ENCODE measurements at places on chromosomes 11 and 22.

GRCh38 chr11:38330578-38330977, 1732.5 kb upstream of the RAG2 start:
- DNase-seq = no peak

DNA sequence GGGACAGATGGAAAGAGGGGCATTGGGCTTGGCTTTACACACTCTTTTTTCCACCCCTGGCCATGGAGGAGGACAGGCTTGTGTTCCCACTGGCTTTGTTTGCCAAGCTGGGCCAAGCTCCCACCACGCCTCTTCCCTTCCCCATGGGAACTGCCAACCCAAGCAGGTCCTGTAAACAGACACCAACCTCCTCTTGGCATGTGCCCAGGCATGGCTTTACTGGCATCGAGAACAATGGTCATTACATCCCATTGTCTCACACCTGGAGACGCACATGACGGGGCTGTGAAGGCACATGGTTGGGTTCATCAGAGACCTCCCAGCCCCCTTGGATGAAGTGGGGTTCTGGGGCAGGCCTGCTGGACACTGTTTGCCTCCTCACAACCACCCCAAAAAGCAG, 11.7 kb downstream of the SEC14L3 start:
- DNase-seq = no peak

DNA sequence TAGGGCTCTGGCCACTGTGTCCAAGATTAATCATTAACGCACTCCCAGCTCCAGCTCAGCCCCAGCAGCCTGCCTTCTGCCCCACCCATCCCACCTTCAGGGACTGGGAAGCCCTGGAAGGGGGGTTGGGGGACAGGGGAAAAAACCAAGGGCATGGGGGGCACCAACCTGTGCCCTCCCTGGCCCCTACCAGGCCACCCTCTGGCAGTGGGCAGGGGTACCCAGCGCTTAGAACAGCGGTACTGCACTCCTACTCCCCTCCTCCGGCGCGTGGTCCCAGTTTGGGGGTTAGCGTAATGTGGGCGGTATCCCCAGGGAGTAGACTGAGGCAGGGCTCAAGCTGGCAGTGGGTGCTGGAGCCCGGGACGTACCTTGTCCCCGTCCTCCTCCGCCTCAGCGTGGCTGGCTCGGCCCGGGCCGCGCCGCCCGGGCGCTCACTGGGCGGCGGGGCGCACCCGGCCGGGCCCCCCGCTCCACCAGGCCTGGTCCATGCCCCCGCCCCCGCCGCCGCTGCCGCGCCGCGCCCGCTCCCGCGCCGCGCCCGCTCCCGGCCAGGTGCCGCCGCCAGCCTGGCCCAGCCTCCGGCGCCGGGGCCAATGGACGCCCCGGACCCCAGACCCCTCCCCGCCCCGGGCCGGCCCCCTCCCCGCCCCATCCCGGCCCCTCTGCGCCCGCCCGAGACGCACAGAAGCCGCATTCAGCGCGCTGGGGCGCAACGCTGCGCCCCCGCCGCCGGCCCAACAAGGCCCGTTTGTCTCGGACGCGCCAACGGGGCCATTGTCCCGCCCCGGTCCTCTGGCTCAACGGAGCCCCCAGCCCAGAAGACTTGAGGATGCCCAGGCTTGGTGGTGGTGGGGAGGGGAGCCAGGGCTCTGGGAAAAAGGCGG, at the start of gene GAL3ST1:
TSS of gene GAL3ST1 (minus strand) at position 571 of the 887 bp plus-strand sequence. CDS start 17,273 bp downstream, outside the sequence.
- peak; percentile 95 for DNase-seq

GRCh38 chr11:44333271-44334218, 23.6 kb upstream of the ALX4 start:
- DNase-seq = no peak

DNA sequence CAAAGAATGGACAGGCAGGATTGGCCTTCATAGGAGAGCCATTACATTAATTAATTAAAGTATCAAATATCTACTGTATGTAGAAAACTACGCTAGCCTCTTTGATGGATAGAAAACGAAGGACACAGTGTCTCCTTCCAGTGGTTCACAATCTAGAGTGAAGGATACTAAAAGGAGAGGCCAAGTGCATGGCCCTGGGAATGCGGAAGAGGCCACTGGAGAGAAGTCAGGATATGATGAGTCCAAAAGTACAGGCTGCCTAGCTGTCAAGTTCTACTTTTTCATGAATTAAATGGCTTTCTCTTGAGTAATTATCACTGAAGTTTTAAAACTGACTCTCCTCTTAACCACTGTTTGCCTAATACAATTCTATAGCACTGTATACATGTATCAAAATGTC, 41.9 kb downstream of the ATG16L2 start:
- no peak for DNase-seq

DNA sequence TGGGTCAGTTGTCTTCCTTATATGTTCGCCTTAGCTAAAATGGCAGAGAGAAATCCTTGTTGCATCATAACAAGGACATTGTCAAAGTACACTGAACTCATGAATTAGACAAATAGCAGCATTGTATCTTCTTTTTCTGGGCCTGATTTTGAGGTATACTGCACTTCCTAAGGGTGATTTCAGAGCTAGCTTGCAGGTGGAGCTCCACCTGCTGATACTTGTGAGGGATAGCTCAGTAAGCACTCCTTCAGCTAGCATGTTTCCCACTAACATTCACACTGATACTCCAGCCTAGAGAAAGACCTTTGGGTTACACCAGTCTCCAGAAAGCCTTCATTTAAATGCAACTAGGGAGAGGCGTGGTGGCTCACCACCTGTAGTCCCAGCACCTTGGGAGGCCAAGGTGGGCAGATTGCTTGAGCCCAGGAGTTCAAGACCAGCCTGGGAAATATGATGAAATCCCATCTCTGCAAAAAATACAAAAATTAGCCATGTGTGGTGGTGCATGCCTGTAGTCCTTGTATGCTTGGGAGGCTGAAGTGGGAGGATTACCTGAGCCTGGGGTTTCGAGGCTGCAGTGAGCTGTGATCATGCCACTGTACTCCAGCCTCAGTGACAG, 29.8 kb downstream of the JAM3 start:
- no peak for DNase-seq

DNA sequence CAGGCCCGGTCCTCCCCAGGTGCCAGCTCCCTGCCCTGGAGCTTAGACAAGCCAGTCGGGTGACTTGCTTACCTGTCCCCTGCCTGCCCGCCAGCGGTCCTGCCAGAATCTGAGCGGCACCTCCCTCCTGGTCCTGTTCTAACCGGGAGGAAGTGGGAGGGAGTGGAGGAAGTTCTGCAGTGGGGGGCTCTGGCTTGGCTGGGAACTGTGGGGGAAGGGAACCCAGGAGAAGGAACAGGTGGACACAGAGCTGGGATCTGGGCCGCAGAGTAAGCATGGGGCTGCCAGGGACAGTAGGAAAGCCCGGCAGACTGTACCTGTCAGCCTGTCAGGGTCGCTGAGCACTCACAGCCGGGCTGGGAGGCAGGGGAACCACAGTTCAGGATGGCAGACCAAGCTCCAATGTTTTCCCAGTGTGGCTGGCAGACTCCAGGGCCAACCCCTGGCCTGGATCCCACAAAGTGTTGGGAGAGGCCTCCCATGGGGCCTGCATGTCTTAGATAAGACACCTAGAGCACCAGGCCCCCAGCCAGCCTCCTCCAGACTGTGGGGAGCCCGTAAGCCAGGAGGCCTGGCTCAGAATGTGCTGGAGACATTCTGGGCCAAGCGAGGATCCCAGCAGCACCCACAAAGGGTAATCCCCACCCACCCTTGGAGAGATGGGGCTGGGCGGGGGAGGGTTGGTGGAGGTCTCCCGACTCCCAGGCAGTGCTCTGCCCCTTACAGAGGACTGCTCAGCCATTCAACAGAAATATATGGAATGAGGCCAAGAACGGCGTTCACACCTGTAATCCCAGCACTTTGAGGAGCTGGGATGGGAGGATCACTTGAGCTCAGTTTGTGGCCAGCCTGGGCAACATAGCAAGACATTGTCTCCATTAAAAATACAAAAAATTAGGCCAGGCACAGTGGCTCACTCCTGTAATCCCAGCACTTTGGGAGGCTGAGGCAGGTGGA, 2.3 kb downstream of the CYB5R3 start:
- DNase-seq = no peak
